ENCODE measurements at places on chromosomes 2 and 18. TPM values are rescaled to one million over a fixed set of nuclear protein-coding genes. Genes with fewer than 3 reads are reported as not detected.

GRCh38 chr18:73681912-73682311, 465.7 kb downstream of the FBXO15 start:
- DNase-seq, result no peak

Gene DSG4
- not detected for total RNA-seq

DNA sequence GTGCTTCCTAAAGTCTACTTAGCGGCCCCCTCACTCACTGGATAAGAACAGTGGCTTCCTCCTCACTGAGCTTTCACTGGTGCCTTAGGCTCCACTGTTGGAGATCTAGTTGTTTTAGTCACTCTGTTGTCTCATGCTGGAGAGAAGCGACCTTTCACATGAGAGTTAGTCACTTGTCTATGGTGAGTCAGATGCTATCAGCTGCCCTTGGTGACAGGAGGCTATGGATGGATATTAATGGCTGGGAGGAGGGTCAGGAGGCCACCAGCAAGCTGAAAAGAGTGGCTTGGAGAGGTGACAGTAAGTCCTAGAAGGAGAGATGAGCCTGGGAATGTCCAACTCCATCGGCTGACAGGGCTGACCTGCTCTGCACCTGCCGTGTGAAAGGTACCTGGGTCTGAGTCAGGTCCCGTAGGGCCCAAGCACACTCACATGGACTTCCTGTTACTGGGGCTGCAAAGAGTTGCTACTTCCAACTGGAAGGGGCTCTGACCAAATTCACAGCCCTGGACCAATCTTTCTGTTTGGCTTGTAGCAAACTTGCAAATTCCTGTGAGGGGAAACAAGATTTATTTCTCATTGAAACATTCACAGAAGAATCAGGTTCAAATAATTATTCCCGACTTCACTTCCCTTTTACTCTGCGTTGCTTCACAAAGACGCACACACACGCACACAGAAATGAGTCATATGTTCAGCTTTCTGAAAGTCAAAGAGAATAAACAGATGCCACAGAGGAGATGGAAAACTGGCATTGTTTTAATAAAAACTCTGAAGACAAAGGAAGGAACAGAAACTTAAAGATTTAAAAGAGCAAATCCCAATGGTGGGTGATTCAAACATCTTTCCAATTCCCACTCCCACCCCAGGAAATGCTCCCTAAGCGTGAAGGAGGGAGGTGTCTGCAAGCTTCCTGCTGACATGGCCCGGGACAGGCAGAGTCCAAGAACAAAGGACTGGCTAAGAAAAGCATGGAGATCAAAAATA, 203.5 kb upstream of the TWIST2 start:
- DNase-seq, result no peak

DNA sequence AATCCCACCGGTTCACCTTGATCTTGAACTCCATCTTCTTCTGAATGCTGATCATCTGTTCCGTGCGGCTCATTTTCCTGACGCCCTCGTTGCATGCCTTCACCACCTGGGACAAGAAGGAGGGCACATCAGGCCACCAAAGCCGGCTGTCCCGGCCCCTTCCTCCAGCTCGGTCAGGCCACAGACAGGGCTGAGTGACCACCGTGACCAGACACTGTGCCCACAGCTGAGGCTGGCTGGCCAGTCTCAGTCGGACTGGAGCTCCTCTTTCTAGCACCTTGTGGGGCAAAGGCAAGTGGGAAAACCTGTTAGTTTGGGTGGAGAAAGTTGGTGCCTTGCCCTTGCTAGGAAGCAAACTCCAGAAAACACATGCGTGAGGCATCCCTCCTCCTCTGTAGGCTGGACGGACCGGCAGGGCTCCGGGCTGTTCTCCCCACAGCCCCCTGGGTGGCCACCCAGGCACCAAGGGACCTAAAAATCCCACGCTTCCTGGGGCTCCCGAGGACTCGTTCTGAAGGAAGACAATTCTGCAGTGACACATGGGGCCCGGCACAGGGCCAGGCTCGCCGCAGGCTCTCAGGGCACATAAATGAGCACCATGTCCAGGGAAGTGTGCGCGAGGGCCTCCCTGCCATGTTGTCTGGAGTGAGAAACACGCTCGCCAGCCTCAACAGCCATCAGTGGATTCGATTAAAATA, 15.3 kb downstream of the SNORC start:
- no peak for DNase-seq

DNA sequence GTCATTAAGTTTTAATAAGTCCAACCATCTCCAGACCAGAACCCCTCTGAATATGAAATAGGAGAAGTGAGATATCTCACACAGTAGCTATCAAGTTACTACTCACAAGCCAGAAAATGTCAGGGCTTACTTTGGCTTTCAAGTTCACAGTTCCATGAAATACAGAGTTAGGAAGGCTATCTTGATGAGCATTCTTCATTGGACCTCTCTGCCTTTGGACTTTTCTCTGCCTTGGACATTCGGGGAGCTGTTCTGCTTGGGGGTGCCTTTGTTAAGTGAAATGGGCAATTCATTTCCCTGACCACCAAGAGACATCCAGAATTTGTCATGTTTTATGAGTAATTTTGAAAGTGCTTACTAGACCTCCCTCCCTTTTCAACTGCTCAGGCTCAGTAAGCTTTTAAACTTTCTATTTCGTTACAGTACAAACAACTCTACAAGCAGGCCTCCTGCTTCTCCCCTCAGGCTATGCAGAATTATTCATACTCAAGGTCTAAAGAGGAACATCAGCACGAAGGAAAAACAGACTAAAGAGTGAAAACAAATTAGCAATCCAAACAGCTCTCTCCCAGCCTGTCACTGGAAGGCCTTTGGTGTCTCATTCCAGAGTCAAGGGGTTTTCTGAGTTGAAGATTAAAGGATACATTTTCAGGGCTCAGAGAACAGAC, 95.3 kb downstream of the MREG start:
- DNase-seq, result no peak

GRCh38 chr2:151264157-151264825, 2.6 kb upstream of the RBM43 start:
- DNase-seq, result no peak

DNA sequence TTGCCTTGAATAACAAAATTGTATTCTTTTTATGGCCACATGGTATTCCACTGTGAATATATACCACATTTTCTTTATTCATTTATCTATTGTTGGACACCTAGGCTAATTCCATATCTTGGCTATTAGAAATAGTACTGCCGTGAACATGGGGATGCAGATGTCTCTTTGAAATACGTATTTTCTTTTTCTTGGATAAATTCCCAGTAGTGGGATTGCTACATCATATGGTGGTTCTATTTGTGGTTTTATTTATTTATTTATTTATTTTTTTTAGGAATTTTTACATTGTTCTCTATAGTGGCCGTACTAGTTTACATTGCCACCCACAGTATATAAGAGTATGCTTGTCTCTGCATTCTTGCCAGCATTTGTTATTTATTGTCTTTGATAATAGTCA, 679.8 kb upstream of the NRXN1 start:
- no peak for DNase-seq

- no peak for DNase-seq
Observed at GRCh38 chr2:221434142-221434541, 138.0 kb downstream of the EPHA4 start.

Gene RAPGEF4
- total RNA-seq, result 6.4 TPM

GRCh38 chr2:238803996-238804870, 43.7 kb upstream of the TWIST2 start:
- no peak for DNase-seq

- no peak for DNase-seq
Observed at GRCh38 chr2:239462671-239463506, 62.1 kb upstream of the HDAC4 start.

Gene CYP27C1
- 0.26 TPM for total RNA-seq

DNA sequence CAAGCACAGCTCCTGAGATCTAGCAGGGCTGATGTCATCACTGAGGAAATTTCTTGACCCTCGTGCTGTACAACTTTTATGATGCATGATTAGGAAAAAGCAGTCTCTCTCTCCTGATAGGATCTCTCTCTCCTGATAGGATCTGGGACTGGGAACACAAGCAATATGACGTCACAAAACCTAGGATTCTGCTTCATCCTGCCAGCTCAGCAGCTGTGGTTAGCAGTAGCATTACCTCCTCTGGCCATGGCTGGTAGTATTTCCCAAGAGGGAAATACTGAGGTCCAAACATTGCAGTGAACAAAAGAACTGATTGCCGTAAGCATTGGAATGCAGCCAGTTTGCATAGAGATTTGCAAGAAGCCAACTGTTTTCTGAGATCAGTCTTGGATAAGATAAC, 521.2 kb upstream of the POU3F3 start:
- DNase-seq, result no peak

Gene SRD5A2
- total RNA-seq, result 0.09 TPM

Gene SOWAHC
- 19.4 TPM for total RNA-seq

DNA sequence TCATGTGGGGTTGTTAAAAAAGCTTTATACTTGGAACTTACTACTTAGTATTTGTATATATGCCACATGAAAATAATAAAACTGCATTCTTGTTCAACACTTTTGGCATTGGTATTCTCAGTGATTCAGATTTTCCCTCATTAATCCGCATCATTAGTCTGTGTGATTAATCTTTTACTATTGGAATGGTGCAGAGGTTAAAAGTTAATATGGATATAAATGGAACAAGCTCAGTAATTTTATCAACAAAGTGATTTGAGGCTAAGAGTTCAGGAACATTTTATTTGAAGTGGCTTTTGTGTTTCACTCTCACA, 45.4 kb upstream of the REG3G start:
- DNase-seq, result no peak

Gene MARCHF4
- total RNA-seq, result 0.09 TPM

Gene NHEJ1
- 8.7 TPM for total RNA-seq

GRCh38 chr2:114134146-114134545, 244.3 kb downstream of the ACTR3 start:
- DNase-seq, result no peak

GRCh38 chr2:101860157-101860556, 131.6 kb upstream of the IL1R2 start:
- DNase-seq, result no peak

GRCh38 chr2:241612156-241613016, 24.6 kb downstream of the THAP4 start:
- DNase-seq, result no peak

DNA sequence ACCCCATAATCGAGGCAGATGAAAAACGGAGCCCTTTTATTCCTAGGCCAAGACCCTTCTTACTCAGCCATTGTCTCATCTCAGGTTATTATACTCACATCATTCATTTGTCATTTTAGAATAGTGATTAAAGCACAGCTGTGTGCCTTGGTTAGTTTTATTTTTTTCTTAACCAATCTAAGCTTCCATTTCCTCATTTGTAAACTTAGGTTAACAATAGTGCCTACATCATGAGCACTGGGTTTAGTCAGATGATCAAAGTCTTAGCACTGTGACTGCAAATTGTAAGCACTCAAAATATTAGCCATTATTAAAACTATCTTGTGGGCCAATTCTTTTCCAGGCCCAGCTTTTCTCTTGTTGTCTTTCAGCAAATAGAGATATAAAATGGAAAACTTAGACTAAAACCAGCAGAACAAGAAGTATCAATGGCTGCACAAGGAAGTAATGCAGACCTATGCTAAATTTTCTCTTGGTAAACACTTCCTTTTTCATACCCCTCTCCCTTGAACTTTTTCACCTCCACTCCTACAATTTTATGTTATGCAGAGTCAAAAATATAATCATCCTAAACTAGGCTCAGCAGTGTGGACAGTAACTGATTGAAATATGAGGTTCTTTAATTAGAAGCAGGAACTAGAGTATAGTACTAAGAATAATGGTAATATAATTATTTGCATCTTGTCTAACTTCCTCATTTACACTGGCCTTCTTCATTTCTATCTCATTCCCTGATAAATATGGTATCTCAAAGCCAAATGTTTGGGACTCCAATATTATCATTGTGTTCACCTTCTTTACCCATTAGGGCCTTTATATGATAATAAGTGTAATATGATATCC, 21.5 kb upstream of the GALNT3 start:
- no peak for DNase-seq

Gene ASPRV1
- total RNA-seq, result 1.1 TPM

GRCh38 chr2:65845442-65846182, 413.2 kb upstream of the SPRED2 start:
- DNase-seq, result no peak

DNA sequence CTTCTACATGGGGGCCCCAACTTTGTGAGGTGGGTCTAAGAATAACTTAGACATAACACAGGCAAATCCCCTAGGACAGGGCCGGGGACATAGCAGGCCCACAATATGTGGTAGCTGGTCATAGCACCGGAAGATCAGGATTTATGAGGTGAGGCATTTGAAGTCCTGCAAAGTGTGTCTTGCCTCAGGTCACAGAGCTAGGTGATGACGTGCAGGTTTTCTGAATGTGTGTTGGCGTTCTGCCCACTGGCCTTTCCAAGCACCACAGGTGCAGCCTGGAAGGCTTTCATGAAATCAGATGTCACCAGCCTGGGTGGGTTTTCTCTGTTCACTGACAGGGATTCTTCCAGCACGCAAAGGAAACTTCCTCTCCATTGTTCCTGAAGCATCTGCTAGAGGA, 119.1 kb downstream of the LRATD1 start:
- DNase-seq, result no peak

DNA sequence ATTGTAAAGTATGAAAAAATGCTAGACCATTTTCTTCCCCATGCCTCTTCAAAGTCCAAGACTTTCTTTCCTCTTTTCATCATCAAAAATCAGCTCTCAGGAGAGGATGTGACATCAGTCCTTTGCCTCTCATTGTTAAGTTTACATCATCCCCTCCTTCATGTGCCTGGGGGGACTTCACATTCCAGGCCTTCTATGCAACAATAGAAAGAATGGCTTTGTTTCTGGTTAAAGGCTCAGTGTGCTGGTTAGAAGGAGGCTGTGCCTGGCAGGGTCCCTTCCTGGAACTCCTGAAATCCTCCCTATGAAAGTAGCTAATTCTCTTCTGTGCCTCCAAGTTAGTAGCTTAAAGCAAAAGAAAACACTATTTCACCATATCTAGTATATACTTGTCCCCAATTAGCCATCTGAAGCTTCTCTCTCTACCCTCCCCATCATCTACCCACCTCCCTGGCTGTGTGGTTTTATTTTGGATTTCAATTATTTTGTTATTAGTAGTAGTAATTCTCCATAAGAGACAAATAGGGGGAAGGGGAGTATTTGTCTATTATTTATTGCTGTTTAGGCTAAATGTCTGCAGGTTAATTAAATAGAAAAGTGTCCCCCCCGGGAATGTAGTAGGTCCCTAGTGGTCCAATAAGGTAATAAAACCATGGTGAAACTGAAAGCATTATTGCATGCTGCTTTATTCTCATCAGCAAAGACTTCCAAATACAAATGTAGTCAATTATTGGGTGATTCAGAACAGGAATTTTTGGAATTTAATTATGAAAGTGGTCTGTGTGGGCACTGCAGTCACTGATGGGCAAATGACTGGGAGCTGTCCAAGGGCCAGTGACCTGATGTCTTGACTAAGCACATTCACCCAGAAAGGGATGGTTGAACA, 69.0 kb downstream of the CPO start:
- no peak for DNase-seq

Gene SCN3A
- 0.43 TPM for total RNA-seq

DNA sequence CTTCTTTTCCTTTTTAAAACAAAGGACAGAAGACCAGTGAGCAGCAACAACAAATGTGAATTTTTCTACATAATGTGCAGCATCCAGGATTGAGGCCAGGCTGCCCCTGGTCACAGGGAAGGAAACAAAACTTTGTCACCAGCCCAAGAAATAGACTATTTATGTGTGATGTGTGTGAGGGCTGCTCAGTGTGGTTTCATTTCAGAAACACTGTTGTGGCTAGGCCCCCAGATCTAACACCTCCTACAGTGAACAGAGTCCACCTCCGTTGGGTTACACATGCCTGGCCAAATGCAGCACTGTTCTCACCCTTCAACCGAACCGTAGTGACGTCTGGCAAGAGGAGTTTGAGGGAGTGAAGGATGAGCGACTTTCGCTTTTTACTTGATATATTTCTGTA, 146.3 kb upstream of the RIOK3 start:
- DNase-seq, result no peak

GRCh38 chr2:36516136-36516870, 81.7 kb downstream of the FEZ2 start:
- no peak for DNase-seq

Gene ASAP2
- total RNA-seq, result 44.3 TPM

Gene RUFY4
- 0.17 TPM for total RNA-seq

Data from mucosa of gallbladder (tissue), 1 donor.